ENCODE measurements at places on chromosomes 16 and 17.

- no peak for DNase-seq
Measured at GRCh38 chr17:9487406-9487805, 88.2 kb downstream of the STX8 start.

DNA sequence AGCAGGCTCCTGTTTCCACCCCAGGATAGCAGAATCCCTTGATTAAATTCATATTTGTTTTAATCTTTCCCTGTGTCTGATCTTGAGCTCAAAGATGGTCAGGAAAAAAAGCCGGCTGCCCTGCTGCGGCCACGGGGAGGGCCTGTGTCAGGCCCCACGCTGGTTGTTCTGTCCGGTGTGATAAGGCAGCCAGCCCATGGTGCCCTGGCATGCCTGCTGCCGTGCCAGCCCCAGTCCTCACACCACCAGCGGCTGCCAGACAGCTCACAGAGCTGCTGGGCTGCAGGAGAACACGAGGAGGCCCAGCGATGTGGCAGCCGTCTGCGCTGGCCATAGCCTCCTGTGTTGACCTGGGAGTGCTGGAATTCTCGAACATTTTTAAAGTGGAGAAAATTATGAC, 34.7 kb upstream of the BRD7 start:
- DNase-seq, result no peak

- DNase-seq, result no peak
Measured at GRCh38 chr16:26220894-26221293, 529.1 kb downstream of the HS3ST4 start.

DNA sequence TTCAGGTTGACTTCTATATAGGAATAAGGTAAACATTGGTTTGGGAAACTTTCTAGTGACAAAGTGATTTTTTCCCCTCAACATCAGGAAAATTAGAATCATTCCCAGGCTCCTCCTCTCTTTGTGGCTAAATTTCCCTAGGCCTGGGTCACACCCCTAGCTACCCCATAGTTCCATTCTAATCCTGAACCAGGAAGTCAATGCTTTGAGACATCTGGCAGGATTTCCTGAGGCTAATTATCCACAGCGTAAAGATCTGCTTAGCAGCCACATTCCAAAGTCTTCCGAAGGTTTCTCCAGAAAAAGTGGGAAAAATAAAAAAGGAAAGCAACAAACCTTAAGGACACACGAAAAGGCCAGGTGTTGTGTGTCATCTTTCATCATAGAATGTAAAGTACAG, 60.3 kb upstream of the CORO6 start:
- no peak for DNase-seq

DNA sequence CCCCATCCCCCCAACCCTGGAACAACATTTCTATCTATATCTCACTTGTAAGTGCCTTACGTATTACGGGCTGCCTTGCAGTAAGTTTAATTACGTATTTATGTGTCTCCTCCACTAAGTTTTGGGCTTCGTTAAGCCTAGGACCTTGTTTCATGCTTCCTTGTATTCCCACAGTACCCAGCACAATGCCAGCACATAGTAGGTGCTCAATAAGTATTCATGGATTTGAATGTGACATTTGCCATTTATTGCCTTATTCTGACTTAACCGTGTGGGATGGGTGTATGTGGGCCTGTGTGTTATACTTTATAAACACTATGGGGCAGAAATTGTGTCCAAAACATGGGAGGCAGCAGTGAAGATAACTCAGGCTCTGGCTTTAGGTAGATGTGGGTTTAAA, 6.0 kb downstream of the COA3 start:
- DNase-seq, result no peak

DNA sequence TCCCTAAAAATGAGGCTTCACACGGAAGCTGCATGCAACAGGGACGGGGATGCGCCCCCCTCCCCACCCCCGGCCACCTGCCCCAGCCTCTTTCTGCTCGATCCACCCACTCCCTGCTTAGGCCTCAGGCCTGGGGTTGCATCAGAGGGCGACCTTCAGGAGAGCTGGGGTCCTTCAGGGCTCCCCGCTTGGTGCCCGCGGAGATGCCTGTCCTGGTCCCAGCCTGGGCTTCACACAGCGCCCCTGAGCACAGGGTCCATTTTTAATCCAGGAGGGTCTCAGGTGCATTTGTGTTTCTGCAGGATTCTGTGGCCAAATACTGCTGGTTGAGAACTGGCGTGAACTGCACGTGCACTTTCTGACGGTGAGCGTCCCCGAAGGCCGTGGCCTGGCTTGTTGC, 7.4 kb upstream of the APRT start:
- no peak for DNase-seq

- no peak for DNase-seq
Measured at GRCh38 chr16:87926246-87927194, 9.8 kb downstream of the CA5A start.

DNA sequence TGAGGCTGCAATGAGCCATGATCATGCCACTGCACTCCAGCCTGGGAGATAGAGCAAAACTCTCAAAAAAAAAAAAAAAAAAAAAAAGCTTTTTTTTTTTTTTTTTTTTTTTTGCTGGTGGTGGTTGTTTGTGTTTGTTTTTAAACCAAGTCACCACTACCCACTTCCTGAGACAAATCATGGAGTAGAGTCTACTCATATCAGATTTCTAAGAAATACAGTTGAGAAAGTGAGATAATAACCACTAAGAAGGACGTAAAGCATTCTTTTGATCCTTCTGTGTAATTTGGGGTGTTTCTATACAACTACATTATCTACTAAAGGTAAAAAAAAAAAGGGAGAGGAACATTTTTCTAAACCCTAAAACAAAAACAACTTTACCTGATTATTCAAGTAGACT, 38.0 kb downstream of the AXIN2 start:
- no peak for DNase-seq

GRCh38 chr17:68344701-68345136, 53.4 kb downstream of the ARSG start:
- DNase-seq, result no peak

- no peak for DNase-seq
Measured at GRCh38 chr17:44552361-44552760, 4.9 kb upstream of the FZD2 start.

GRCh38 chr17:7137171-7137943, 22.7 kb upstream of the ASGR2 start:
- DNase-seq, result no peak

DNA sequence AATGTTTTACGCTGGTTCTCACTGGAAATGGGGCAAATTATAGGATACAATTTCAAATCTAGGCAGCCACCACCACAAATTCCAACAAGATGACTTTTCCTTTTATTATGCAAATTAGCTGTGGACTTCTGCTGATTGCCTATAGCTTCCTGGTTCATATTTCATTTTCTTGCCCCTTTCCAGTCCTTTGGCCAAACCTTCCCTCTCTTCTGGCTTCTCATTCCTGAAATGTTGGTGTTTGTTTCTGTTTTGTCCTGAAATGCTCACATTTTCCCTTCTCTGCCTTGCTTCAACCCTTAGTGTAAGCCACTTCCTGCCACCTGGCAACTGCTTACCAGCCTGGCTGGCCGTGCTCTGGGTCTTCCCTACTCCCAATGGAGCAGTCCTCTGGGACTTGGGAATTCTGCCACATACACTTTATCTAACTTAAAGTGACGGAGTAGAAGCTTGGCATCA, 14.0 kb downstream of the PRSS54 start:
- no peak for DNase-seq

GRCh38 chr16:80716564-80717139, 87.7 kb downstream of the CDYL2 start:
- no peak for DNase-seq

GRCh38 chr17:27547301-27547683, 83.7 kb upstream of the LGALS9 start:
- DNase-seq, result no peak

DNA sequence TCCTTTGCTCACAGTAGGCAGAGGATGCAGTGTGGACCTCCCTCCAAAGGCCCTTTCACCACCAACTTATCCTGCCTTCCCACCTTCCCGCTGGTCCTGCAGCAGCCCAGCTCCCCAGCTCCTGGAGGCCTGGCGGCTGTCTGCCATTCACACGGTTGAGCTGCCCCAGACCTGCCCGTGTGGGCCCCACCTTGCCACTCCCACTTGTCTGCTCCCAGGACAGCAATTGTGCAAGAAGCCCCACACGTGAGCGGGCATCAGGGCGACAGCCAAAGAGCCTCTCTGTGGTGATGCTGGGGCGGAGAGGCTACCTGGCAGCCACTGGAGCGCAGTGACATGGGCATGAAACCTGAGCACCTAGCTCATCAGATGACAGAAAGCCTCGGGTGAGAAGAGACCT, 248.6 kb upstream of the MAF start:
- DNase-seq, result no peak

DNA sequence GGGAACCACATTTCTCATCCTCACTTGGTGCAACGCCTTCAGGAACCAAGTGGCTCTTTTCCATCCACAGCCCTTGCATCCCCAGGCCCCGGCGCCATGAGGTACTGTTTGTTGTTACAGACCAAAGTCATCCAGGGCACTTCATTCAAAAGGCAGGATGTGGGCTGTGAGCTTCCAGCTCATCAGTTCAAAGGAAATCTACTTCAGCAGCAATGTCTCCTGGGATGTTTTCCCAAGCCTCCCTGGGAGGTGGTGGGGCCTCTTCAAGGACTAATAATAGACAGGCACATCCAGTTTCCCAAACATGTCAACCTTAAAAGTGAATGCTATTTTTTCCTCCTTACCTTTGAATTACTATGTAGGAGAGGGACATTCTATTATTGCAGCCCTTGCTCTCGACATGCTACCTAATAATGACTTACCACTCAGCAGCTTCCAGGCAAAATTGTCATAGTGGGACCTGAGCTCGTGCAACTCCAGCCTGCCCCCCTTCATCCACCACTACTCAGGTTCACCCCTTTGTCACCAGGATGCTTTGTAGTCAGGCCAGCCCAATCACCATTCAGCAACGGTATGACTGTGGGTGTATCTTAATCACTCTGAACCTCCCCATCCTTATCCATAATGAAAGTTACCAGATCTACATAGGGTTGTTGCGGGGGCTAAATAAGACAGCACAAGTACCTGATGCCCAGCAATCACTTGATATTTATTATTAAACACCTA, 1.7 kb upstream of the PRKCB start:
- no peak for DNase-seq

DNA sequence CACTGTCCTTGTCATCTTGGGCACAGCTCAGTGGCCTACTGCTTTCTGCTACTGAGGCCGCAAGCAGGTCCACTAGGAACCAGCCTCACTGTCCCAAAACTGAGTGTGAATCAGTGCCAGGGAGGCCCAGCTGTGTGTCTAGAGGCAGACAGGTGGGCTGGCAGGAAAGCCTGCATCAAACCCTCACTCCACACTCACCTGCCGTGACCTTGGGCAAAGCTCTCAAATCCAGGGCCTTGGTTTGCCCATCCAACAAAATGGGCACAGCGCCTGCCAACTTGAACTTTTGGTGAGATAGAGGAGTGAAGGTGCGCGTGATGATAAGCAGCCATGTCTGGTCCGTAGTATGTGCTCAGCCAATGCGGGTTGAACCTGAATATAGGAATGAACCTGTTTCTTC, 14.8 kb downstream of the ATP2C2 start:
- no peak for DNase-seq

DNA sequence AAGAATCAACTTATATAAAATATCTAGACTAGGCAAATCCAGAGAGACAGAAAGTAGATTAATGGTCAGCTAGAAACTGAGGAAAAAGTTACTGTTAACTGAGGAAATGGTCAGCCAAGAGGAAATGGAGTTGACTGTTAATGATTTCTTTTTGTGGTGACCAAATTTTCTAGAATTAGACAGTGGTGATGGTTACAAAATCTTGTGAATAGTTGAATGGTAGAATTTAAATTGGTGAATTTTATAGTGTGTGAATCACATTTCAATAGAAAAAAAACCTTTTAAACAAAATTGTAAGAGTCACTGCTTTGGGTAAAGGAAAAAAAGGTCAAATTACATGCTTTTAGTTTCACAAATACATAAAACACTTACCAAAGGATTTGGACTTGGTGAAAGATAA, 30.0 kb downstream of the APPBP2 start:
- DNase-seq, result no peak

DNA sequence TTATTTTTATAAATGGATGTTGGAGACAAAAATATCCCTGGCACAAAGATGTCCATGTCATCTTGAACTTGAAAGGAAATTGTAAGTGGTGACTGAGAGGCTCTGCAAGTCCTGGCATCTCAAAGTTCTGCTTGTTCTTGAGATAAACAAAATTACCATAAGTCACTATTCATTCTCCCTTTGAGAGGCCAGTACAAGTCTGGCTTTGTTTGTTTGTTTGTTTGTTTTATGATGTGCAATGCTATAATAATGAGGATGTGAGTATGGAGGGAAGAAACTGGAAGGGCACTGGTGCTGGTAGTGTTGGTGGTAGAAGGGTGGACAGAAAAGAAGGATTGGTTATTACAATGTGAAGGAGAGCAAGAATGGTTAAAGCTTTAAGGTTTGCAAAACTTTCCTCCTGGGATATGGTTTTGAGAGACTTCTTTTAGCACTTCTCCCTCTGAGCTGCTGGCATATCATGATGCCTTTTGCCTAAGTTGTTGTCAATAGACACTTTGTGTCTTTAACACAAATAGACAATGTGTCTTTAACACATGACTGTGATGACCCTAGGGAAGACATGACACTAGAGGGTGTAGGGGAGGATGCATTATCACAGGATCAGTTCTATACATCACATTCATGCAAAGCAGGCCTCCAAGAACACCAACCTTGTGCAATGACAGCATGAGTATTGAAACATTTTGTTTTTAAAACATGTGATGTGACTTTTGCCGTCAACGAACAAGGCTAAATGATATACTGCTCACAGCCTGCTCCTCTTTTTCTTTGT, 880.5 kb upstream of the GOT2 start:
- DNase-seq, result no peak

- DNase-seq, result no peak
Measured at GRCh38 chr17:44279666-44280391, 11.9 kb upstream of the SLC4A1 start.

- no peak for DNase-seq
Measured at GRCh38 chr17:64780096-64781013, 118.2 kb upstream of the SMURF2 start.

DNA sequence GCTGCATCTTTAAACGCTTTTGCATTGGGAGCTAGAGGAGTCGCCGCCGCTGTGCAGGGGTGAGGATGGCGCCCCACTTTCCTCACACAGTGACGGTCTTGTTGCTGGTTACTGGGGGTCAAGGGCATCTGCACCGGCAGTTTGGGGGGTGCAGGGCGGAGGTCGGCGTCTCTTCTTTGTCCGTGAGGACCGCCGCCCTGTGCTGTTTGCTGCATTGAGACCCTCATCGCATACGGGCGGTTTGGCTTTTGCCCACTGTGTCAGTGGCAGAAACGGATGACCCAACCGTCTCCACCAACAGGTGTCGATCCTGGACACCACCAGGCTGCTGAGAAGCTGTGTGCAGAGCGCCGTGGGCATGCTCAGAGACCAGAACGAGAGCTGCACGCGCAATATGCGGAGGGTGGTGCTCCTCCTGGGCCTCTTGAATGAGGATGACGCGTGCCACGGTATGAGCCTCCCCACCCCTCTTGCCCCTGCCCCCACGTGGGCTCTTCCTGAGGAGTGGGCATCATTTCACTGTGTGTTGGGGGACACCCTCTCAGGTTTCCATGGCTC, 61.2 kb upstream of the ENDOV start:
- no peak for DNase-seq

DNA sequence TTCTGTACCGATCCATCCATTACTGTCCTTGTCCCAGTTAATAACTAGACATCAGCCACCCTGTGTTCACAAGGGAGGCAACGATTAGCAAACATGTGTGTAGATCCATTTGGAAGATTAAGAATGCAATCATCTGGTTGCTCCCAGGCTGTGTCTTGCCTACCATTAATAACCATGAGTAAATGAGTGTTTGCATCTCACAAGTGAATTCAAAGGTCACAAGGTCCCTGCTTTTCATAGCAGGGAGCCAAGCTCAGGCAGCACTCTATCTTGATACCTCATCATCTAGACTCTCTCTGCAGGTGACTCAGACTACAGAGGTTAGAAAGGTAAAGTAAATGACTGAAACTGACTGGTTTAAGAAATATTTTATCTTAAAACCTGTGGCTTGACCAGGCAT, 25.3 kb downstream of the VWA3A start:
- no peak for DNase-seq

All from NCI-H1694 treated with DMSO at 0.1 percent for 48 hours (cell line).